ENCODE measurements at places on chromosomes 7 and 10.

DNA sequence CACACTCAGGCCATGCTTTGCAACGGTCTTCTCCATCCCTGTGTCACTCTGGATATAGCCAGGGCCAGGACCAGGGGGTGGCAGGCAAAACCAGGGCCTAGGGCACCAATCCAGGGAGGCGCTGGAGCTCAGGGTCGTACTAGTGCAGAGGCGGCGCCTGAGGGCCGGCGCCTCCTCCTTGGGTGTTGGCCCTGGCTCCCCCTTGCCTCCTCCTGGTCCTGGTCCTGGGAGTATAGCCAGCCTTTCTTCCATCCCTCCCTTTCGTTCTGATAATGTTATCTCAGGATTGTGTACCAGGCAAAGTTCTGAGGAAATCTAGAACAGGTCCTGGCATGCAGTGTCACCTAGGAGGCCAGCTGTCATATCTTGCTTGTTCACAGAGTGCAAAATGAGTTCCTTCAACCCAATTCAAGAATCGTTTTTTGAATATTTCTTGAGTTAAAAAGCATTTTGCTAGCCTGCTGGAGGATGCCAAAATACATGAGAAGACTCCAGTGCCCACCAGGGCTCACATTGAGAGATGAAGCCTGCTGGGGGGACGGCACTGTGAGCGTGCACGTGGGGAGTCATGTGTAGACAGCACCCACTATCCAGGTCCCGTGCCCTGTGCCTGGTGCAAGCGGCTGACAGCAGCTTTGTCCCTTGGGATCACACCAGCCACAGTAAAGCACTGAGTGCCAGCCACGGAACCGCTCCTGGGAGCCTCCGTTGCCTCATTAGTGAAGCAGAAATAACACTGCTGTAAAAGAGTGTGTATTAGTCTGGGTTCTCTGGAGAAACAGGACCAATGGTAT is 106.9 kb upstream of the C7orf33 start:
- no peak for DNase-seq

DNA sequence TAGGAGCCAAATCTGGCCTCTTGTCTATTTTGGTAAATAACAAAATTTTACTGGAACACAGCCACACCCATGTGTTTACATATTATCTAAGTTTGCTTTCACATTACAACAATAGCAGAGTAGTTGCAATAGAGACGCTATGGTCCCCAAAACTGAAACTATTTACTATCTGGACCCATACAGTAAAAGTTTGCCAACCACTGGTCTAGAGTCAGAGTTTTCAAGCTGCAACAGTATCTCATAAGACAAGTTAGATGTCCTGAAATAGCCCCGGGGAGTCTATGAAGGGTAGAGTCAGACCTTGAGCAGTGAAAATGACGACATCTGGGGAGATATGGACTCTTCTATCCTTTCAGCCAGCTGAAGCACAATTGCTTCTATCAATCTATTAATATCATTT is 74.2 kb downstream of the CTNNA3 start:
- no peak for DNase-seq

DNA sequence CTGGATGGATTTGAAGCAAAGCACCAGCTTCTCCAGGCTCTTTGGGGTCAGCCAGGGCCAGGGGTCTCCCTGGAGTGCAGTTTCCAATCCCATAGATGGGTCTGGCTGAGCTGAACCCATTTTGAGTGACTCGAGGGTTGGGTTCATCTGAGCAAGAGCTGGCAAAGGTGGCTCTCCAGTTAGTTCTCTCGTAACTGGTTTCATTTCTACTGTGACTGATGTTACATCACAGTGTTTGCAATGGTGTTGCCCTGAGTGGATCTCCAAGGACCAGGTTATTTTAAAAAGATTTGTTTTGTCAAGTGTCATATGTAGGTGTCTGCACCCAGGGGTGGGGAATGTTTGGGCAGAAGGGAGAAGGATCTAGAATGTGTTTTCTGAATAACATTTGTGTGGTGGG is 14.2 kb downstream of the LEP start:
- DNase-seq, result no peak

- DNase-seq, result no peak
Observed at GRCh38 chr7:23183279-23184012, 1.6 kb downstream of the NUP42 start.

GRCh38 chr7:113805976-113806375 is 112.8 kb downstream of the PPP1R3A start:
- no peak for DNase-seq

GRCh38 chr7:102849538-102849937 is 63.3 kb upstream of the LRRC17 start:
- no peak for DNase-seq

GRCh38 chr7:24440892-24441291 is 132.4 kb upstream of the PALS2 start:
- DNase-seq, result no peak

- DNase-seq, result no peak
Observed at GRCh38 chr10:47366181-47366631, 17.9 kb downstream of the ZNF488 start.

Measured in stimulated activated CD8-positive, alpha-beta memory T cell treated with anti-CD3 and anti-CD28 coated beads, Interleukin-7, amount 100 ng/mL, for 1 hour (primary cell).